Hematopoietic multipotent progenitor cell treated with erythropoietin and hydrocortisone succinate and interleukin-3 and kit ligand, for 8 days (in vitro differentiated cells): ENCODE measurements at places on chromosomes 7 and 10.
A peak's percentile ranks its signal among the peaks of the same experiment; 100 is the strongest.

DNA sequence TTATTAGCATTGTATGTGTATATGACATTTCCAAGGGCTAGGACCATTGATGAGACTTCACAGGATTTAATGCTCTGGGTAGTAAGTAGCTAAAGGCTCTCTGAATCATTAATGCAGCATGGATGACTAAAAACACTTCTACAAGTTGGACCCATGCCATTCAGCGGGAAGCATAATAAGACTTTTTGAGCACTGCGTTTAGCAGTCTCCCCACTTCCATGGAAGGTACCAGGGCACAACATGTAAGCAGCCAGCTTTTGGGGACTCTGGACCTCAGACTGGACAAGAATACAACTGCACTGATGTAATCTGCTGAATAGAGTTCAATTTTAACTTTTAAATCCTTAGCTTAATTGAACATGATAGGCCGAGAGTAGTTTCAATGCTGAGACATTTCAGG, 191.7 kb upstream of the IMMP2L start:
- no peak for DNase-seq

- DNase-seq = no peak
Observed at GRCh38 chr7:151608031-151608551, 88.4 kb upstream of the RHEB start.

DNA sequence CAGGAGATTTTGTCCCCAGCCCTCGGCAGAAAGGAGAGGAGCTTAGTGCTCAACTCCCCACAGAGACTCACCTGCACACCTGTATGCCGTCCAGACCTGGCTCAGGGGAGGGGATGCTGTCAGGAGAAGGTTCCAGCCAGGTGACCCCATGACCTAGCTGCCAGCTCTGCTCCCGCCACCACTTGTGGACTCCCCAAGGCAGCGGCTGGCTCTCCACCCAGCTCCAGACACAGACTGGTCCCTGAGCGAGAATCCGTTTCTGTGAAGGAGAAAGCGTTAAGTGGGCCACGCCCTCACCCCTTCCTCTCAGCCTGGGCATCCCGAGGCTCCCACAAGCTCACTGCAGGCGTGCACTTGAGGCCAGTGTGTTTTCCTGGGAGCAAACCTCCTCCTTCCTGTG, 76.4 kb downstream of the RGS10 start:
- peak; percentile 16 for DNase-seq

- DNase-seq = no peak
Observed at GRCh38 chr10:14653271-14654161, 121.2 kb downstream of the FAM107B start.

DNA sequence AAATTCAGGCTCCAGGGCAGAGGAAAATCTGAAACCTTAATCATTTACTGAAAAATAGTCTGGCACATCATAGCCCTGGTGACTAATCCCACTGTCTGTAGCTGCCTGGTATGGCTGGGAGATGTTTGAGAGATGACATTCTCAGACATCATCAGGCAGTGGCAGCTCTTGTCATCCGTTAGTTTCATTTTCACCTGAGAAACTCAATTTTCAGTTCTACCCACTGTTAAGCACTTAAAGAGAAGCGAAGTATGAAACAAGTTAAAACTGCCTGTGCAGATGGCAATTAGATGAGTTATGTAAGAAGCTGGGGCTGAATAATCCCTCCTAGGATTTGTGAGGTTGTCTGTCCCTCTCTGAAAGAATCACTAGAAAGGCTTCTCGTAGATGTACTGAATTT, 150.2 kb downstream of the NSUN6 start:
- DNase-seq = no peak

GRCh38 chr7:68967598-68967997, 630.7 kb upstream of the AUTS2 start:
- no peak for DNase-seq

DNA sequence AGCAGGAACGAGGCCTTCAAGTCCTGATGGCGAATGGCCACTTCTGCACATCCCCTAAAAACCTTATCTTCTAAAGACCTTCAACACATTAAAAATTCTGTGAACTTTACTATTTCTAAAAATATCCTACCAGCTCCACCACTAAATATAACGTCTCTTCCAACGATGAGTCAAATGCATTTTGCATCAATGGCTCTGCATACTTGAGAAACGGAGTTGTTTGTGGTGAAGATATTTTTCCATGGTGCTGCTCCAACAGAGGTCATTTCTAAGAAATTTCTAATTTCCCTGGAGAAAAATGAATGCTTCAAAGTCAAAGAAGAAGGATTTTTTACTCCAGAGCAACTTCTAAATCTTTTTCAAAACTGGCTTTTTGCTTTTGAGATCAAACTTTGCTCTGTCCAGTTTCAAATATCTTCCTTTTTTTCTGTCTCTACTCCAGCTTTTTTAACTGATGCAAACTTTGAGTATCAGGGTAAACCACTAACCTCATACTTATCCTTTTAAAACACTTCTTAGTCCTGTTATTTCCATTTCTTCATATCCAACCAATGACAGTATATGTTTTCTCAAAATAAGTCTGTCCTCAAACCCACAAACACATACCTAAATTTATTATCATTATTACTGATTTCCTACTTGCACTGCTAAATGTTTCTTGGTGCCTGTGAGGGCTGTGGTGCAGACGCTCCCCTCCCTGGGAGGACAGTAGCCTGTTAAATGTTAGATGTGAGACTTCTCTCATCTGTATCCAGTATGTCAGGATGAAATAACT, 258.1 kb downstream of the KLF6 start:
- DNase-seq = no peak

GRCh38 chr10:23611308-23612029, 172.6 kb downstream of the OTUD1 start:
- DNase-seq = no peak

DNA sequence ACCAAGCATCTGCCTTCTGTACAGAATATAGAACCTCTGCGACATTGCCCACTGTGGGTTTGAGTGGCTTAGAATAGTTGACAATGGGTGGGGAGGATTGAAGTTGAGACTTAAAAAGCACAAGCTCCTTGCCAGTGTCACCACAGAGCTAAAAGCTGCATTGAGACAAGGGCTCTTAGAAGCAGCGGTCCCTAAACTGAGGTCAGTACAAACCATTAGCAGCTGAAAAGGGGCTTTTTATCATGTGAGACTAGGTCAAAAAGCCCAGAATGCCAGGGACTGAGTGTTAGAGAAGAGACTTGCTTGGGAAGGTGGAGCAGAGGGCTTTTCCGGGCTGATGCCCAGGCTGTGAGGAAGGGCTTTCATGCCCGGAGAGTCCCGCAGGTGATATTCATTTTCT, 91.3 kb downstream of the POU6F2 start:
- DNase-seq = no peak

DNA sequence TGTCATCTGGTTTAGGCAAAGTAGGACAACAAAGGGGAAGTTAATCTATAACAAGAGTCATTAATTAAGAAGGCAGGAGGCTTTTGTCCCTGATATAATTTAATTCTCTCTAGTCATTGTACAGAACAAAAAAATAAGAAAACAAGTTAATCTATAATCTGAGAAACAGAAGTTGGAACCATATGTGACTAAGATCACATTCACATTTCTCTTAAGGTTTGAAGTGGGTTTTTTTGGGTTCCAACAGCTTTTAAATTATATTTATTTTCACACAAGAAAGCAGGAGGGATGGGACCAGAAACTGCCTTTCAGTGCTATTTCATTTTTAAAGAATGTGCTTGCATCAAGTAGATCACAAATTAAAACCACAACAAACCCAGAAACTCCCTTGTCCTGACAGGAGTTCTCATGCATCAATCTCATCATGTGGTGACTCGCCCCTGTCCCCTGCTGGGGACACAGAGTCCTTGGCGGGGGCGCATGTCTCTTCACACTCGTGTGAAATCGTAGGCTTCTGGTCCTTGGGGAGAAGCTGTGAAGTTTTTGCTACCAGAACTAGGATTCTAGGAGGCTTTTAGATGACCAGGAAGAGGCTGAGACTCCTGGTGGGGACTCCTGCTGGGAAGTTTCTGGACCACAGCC, 10.1 kb upstream of the OPN4 start:
- DNase-seq = no peak

- DNase-seq = no peak
Observed at GRCh38 chr7:111333010-111333409, 229.3 kb downstream of the IMMP2L start.

GRCh38 chr7:111528331-111528730, 34.0 kb downstream of the IMMP2L start:
- no peak for DNase-seq

- peak; percentile 18 for DNase-seq
Observed at GRCh38 chr7:54841772-54842697, 83.0 kb upstream of the SEC61G start.

- no peak for DNase-seq
Observed at GRCh38 chr10:97805949-97806348, 34.1 kb upstream of the SFRP5 start.

- DNase-seq = no peak
Observed at GRCh38 chr10:119005362-119006043, 24.0 kb upstream of the NANOS1 start.

DNA sequence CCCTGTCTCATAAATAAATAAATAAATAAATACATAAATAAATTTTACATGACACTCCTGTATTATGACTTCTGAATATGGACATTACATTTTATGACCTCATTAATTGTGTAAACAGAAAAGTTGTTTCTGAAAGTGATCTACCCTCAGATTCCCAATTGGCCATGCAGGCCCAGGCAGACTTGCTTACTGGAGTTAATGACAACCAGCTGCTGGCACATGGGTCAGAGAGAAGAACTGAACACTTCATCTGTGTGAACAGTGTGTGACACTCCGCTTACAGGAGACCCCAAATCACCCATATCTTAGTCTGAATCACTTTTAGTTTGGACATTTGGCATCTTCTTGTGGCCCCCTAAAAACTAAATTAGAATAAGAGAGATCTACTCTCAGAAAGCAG, 31.4 kb downstream of the PARP12 start:
- no peak for DNase-seq

DNA sequence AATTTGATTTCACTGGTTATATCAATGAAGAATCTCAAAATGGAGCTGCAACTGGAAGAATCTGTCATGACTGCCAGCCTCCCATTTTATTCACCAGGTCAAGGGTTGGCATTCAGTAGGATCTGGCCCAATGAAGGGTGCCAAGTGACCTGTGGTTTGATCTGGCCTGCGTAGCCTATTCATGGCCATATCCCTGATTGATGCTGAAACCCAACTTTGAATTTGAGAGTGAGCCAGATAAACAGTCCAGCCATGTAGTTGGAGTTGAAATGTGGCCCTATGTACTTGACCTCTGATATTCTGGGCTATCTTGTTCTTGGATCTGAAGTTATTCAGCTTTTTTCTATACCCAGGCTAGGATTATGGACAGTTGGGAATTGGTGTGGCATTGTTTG, 1.5 kb downstream of the MKLN1 start:
- peak; percentile 36 for DNase-seq

- peak; percentile 43 for DNase-seq
Observed at GRCh38 chr10:1368842-1369171, 312.6 kb downstream of the WDR37 start.

DNA sequence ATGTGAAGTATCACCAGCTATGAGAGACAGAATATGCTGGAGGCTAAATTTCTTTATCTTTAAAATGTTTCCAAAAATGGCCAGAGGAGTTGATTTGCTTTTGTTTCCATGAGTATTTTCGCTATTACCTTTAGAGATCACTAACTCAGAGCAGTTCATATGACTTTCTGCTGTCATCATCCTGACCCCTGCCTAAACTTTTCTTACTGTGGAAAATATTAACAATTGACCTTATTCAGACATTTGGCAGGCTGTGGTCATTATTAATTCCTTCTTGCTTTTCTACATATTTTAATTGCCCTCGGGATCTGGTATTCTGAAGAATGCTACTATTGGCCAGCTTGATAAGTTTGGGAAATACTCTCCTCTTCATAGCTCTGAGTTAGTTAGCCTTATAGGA, 156.5 kb downstream of the EXOC4 start:
- no peak for DNase-seq

DNA sequence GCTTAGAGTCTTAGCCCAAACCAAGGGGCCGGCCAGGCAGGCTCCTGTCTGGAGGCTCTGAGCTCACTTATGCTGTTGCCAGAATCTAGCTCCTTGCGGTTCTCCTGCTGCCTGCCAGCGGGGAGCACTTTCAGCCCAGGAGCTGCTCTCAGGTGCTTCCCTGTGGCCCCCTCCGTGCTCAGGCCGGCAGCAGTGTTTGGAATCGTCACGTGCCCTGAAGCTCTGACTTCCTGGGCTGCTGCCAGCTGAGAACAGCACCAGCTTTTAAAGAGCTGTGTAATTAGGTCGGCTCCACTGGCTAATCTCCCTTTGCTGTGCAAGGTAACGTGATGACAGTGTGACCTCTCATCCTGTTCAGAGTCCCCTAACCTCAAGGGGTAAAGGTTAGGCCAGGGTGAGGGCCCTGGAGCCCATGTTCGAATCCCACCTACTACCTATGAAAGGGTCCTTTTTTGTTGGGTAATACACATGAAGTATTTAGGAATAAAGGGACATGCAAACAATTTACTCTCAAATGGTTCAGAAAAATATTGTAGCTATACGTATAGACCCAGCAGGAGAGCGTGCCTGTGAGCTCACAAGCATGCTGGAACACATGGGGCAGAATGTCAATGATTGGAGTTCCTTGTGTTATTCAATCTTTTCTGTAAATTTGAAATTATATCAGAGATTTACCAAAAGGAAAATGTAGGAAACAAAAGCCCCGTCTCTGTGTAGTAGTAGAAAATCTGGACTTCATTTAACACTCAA, 16.6 kb downstream of the ZNF862 start:
- DNase-seq = no peak

DNA sequence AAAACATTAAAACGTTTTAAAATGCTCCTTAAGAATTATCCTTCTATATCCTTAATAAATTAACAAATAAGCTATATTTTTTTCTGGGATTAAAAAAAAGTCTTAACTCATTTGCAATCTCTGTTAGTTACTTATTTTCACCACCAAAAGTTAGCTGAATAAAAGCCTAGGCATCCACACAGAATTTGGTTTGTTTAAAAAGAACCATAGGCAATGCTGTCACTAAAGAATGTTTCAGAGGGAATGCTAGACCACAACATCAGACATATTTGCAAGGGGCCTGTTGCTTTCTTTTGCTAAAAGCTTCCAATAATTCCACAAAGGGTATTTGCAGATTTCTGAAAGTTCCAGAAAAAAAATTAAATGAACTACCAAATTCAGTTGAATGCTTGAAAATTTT, 244.2 kb downstream of the POU6F2 start:
- DNase-seq = no peak

DNA sequence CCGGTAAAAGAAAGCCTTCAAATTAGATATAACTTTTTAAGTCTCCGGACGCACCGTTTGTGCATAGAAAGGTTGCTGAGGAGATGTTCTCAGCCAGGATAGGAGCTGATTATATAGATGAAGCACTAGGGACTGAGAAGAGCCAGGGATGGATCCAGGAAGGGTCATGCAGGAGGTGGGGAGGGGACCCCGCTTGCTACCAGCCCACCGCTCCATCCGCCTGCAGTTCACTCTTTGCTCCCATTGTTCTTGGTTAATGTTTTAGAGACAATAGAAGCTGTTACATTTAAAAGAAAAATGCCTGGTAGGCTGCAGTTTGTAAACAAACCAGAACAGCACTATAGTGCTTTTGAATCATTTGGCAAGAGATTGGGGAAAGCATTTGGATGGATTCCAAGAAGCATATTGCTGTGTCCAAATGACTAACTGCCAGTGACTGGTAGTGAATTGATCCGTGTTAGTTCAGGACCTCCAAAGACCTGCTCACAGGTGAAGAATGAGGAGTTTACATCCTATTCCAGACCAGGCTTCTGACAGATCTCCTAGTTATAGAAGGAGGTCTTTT, 175.9 kb upstream of the TAC1 start:
- DNase-seq = no peak

- DNase-seq = no peak
Observed at GRCh38 chr10:126207851-126208250, 180.4 kb downstream of the ADAM12 start.
